ENCODE measurements at places on chromosomes 11 and 22.
A peak's percentile ranks its signal among the peaks of the same experiment; 100 is the strongest.

DNA sequence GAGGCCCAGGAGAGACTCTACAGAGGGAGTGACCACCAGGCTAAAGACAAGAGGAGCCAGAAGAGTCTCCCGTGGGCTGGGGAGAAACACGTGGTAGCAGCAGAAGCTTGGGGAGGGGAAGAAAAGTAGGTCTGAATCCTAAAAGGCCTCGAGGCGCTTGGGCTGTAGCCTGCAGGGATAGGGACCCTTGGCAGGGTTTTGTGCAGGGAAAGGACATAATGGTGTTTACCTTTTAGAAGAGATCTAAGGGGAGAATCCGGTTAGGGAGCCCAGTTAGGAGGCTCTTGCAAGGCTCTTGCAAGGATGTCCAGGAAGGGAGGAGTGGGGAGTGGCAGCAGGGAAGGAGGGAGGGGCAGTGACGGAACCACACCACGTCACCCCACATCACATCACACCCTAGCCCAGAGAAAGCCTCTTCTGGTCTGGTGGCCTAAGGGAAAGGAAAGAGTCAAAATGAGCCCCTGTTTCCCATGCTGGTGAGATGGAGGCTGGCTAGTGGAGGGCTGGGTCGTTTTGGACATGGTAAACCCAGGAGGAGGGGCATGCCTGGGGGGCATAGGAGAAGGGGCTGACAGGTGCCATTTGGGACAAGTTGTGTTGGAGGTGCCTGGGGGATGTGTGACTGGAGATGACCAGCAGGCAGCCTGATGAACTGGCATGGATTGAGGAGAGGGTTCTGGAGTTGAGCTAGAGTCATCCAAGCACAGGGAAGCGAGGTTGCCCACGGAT is 6.2 kb upstream of the FAM83F start:
- DNase-seq, result no peak

- peak; percentile 59 for DNase-seq
Observed at GRCh38 chr11:13462901-13463778, at the start of gene BTBD10. BTBD10 (minus strand) TSS chr11:13463222; CDS start chr11:13445124, 18,098 bp downstream.

- no peak for DNase-seq
Observed at GRCh38 chr11:55357560-55358184, 10.1 kb upstream of the OR4A15 start.

DNA sequence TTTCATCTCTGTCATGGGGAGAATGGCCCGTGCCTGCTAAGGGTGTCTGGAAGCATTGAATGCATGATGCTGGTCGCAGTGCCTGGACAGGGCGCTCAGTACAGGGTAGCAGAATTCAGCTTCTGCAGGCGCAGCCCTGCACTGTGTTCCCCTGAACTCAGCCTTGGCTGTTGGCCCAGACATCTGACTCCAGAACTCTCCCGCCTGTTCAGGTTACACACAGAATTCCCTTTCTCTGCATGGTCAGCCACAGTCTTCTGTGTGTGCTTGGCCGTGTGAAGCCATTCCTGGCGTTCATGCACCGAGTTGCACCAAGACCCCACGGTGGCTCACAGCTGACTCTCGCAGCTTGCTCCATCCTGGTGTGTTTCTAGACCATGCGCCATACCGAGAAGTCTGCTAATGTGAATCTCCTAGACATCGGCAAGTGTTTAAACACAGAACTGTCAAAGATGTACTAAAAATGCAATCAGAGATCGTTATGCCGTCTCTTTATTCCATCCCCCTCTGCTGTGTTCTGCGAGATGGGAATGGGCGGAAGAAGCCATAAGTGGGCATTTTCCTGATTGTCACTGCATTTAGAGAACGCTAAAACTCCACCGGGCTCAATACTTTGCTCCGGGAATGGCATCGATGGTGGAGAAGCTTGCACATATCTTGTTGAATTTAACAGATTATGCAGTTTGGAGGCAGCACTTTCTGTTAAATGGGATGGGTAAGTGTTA is 55.6 kb downstream of the MPPED1 start:
- DNase-seq, result no peak

DNA sequence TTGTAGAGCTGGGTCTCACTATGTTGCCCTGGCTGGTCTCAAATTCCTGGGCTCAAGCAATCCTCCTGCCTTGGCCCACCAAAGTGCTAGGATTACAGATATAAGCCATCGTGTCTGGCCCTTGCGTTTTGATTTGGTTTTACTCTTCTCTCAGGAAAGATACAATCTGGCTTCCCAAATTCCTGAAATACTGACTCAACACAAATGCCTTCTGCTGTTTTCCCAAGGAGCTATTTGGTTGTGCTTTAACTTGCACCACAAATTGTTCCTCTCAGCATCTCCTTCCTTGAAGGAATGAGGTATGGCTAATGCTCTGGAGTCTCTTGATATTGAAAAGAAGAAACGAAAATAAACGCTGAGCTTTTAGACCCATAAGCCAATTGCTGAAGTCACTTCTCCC is 110.0 kb upstream of the PAX6 start:
- no peak for DNase-seq

GRCh38 chr22:27349456-27349855 is 452.1 kb downstream of the MN1 start:
- no peak for DNase-seq

- no peak for DNase-seq
Observed at GRCh38 chr11:64268893-64269539, 15.4 kb downstream of the BAD start.

DNA sequence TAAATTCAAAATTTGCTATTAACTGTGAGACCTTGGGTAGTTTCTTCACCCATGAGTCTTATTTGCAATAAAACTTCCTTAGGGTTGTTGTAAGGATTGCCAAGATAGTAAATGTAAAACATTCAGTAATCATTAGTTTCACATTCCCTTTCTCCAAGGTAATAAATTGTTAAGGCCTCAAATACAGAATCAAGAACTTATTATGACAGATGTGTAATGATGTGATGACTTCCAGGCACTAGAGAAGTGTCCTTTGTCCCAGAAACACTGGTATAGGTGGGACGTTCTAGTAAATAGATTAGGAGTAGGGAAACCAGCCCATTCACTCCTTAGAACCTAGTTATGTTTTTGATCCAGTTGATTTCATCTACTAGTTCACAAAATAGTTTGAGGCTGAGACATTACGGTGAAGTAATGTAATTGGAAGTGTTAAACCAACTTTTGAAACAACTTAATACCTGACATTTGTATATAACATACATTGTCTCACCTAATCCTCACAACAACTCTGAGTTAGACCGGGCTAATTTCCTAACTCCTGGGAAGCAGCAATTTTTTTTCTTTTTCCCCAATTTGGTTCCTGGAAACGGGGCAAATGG is 25.5 kb downstream of the CTNND1 start:
- no peak for DNase-seq

DNA sequence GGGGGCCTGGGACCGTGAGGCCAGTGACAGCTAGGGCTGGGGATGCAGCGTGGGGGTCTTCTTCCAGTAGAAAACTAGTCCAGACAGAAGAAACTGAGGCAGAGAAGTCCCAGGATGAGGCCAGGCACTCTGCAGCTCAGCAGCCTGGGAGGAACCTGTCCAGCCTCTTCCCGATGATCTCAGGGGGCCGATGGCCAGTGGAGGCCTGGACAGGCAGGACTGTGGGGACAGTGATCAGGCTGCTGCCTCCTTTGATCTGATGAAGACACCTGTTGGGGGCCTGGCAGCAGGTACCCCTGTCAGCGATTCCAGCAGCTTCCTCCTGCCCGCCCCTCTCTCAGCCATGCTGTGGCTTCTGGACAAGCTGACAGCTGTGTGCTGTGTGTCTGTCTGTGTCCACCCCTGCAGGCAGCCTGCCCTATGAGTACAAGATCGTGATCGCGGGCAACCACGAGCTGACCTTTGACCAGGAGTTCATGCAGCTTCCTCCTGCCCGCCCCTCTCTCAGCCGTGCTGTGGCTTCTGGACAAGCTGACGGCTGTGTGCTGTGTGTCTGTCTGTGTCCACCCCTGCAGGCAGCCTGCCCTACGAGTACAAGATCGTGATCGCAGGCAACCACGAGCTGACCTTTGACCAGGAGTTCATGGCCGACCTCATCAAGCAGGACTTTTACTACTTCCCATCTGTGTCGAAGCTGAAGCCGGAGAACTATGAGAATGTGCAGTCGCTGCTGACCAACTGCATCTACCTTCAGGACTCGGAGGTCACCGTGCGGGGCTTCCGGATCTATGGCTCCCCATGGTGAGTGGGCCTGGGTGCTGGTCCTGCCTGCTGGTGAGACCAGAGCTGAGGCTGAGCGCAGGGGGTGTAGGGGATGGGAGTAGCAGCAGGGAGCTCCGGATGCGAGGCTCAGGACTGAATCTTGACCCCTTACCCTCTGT is 62.6 kb downstream of the MPPED1 start:
- DNase-seq, result no peak

DNA sequence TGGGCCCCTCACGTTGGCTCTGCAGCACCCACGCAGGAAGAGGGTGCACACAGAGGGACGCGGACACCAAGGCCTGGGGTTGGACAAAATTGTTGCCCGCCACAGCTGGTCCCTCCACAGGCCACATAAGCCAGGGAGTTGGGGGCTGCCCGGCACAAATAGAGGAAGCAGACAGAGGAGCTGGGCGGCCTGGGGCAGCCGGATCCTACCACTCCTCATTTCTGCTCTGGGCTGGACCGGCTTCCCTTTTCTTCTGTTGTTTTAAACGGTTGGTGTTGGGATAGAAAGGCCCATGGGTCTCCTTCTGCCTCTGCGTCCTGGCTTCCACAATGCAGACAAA is 36.4 kb upstream of the LINC01488 start:
- no peak for DNase-seq

DNA sequence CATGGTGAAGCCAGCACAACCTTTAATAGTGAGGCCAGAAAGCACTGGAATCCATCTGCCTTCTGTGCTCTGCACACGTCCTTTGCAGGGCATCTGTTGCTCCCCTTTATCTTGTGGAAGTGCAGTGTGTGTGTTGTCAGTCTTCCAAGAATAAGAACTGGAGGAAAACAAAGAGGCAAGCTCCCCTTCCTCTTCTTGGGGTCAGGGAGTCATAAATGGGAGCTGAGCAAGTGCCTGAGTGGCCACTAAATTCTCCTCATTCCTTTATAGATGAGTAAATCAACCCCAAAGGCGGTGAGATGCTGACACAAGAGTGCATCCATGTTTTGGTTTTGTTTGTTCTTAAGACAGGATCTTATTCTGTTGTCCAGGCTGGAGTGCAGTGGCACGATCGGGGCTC is 38.3 kb downstream of the WT1 start:
- DNase-seq, result no peak

- DNase-seq, result no peak
Observed at GRCh38 chr22:41828516-41828915, 4.4 kb upstream of the SREBF2 start.

DNA sequence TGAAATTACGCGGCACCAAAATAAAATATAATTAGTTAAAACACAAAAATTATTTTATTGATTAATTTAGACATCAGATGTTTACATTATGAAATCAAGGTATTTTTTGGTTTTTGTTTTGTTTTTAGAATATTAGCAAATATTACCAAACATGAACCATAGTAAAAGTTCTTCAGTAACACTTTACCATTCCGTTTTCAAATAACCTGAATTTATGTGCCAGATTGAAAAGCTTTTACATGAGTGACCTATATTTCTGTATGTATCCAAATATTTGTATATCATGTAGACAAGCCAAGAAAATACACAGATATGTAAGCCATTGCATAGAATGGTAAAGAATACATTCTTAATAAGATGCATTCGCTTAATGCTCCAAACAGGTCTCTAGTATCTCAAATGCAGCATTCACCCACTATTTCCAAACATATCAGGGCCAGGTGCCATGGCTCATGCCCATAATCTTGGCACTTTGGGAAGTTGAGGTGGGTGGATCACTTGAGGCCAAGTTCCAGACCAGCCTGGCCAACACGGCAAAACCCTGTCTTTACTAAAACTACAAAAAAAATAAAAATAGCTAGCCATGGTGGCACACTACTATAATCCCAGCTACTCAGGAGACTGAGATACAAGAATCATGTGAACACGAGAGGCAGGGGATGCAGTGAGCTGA is 102.4 kb upstream of the SERPIND1 start:
- DNase-seq, result no peak

- peak; percentile 70 for DNase-seq
Observed at GRCh38 chr22:46150655-46151477, 540 bp downstream of the PPARA start.

DNA sequence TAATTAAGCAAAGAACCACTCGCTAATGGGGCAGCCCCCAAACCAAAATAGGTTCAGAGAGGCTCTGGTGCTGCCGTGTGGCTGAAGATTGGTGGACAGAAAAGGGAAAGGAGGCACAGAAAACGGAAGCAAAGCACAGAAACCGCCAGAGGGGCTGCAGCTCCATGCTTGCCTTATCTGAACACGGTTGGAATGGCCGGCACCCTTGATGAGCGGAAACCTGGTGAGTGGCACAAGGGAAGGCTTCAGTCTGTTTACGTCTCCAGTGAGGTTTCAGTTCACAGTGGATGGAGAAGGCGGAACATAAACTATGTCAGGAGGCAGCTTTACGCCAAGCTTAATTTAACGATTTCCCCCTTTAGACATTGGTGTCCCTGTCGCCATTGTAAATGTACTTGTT is 5.2 kb upstream of the PRR33 start:
- DNase-seq, result no peak

DNA sequence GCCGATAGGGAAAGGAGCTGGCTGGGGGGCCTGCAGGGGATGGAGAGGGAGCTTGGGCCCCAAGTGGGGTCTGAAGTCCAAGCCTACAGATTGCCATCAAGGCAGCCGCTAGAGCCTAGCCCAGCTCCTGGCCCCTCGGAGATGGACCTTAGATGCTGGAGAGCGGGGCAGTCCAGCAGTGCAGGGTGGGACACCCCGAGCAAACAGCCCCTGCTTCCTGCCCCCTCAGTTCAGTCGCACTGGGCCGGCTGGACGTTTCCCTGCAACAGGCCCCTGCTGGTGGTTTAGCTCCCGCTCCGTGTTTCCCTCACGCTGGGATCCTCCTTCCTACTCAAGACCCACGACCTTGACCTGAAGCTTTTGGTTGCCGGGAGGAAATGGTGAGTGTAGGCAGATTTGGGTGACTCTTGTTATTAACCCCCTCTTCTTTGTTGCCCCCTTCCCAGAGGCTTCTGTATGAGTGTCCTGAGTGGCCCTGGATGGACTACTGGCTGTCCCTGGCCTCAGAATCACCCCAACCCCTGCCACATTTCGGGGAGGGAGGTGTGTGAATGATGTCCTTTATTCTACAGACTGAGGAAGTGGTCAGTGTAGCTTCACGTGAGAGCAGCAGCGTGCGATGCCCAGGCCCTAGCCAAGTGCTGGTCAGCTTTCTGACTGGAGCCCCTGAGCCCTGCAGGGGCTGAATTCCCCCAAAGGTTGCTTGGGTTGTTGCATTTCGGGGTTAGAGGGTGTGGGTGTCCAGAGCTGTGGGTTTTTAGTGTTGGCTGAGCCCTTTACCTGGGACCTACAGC is 2.7 kb downstream of the ST3GAL4 start:
- DNase-seq, result no peak

DNA sequence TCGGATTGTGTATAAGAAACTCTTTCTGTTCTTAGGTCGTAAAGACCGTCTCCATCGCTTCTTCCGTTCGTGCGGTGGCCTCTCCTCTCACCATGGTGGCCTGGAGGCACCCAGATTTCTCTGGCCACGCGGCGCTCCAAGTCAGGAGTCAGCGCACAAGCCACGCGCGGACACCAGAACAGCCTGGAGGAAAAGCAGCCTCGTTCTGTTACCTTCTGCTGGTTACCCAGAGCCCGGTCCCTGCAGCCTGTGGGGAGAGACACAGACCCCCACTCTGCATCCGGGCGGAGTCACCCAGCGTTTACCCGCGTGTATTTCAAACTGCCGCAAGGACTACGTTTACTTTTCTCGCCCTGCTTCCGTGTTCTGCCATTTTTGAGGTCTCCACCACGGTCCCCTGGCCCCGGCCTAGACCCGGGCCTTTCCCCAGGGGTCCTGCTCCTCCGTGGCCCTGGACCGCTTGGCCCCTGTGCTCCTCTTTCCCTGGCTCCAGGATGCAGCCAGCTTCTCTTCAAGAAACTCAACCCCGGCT is 776.1 kb downstream of the BRD1 start:
- no peak for DNase-seq

- no peak for DNase-seq
Observed at GRCh38 chr11:65895482-65895981, 4.7 kb downstream of the FOSL1 start.
